ENCODE measurements at places on chromosomes 3 and 15.

DNA sequence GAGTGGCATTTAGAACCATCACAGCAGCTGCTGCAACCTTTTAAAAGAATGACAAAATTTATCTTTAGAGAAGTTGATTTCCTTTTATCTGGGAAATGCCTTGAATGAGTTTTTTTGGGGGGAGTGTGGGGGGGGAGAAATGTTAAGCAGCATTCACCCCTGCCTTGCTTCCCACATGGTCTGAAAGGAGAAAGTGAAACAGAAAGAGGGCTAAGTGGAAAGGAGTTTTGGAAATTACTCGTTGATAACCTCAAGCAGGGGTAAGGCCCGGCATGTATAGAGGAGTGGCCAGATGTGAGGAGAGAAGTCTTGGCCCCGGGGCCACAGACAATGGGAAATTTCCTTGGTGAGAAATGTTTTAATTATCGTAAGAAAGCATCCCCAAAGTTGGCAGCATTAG is 23.5 kb downstream of the B3GALNT1 start:
- DNase-seq = no peak

DNA sequence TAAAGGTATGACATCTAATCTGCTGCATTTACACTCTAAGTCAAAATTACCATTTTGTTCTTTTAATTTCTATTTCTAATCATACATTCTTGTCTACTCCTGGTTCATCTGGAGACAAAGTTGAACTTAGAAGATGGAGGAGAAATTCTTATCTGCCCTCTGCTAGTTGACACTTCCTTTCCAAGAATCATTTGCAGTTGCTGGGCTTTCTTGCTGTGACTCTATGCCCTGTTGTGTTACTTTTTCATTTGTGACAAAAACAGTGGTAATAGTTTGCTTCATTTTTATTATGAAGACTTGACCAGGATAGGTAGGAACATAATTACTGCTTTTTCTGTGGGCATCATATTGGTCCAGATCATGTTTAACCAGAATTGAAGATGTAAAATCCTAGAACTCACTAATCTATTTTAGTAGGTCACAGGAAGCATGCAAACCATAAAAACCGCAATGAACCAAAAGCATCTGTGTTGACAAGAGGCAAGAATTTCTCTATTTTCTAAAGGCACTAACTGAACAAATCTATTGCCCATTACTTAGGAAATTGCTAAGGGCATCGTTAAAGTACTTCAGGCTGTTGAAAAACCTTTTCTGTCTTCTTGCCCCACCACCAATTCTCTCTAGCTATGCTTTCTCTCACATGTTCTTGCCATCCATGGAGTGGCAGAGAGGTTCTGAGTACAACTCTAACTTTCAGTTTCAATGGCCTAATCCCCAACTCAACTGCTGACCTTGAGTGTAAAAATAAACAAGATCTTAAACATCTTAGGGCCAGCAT is 4.2 kb upstream of the CCR2 start:
- DNase-seq = no peak

GRCh38 chr15:40392986-40393948 is 10.7 kb downstream of the KNSTRN start:
- no peak for DNase-seq

- DNase-seq = no peak
These were observed 64.8 kb upstream of the CLSTN2 start for GRCh38 chr3:139870000-139870675.

DNA sequence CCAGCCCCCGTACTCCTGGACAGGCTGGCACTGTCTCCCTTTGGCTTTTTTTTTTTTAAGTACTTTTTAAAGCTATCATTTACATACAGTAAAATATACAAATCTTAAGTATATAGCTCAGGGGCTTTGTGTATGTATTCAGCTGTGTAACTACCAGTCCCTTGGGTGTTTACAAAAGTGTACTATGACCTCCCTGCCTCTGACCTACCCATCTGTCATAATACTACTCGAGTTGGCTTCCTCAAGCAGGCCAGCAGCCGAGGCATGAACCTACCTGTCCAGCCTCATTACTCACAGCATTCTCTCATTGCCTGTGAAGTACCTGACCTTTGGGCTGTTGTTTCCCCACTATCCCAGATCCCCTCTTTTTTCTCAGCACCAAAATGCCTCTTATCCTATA is 33.2 kb downstream of the ABHD2 start:
- DNase-seq = no peak

GRCh38 chr15:84023636-84024035 is 211.9 kb upstream of the GOLGA6L4 start:
- DNase-seq = peak; percentile 13

- DNase-seq = no peak
These were observed 22.7 kb upstream of the PAQR5 start for GRCh38 chr15:69275933-69276560.

- no peak for DNase-seq
These were observed 135.1 kb upstream of the RASGRP1 start for GRCh38 chr15:38699633-38700230.

DNA sequence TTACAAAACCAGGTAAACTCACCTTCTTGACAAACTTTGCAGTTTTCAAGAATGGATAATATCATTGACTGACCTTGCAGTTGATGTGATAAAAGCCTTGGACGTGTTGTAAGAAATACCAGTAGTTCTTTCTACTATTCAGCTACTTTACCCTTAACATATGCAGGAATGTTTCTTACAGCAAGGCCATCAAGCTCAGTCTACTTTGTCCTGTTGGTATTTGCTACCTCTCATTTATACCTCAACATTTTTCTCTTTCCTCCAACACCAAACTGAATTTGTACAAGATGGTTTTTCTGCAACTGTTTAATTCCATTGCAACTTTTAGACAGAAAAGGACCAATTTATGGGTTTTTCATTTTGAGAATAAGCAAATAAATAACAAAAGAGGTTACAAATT is 147.4 kb upstream of the BCHE start:
- no peak for DNase-seq

GRCh38 chr3:129441215-129441614 is 1.2 kb downstream of the IFT122 start:
- no peak for DNase-seq

- DNase-seq = no peak
These were observed 99.7 kb upstream of the AGBL1 start for GRCh38 chr15:85979929-85980328.

- no peak for DNase-seq
These were observed 20.3 kb upstream of the MAP3K13 start for GRCh38 chr3:185342459-185343174.

DNA sequence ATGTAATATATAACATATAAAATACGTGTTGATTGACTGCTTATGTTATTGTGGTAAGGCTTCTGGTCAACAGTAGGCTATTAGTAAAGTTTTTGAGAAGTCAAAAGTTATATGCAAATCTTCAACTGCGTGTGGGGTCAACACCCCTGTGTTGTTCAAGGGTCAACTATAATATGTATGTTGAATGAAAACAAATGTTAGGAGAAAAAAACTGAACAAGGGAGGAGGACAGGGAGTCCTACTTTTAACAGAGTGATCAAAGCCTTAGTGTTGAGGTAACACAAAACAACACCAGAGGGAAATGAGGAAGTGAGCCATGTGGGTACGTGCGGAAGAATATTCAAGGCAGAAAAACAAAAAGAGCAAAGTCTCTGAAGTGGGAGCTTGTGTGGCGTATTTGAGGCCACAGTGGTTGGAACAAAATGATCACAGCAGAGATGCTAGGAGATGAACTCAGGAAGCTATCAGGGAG is 62.5 kb downstream of the SFMBT1 start:
- no peak for DNase-seq

- DNase-seq = peak; percentile 44
These were observed at the start of gene ZNF660 for GRCh38 chr3:44584646-44585501. ZNF660 (plus strand) TSS chr3:44584964; CDS start chr3:44594194, 9,230 bp downstream.

- peak; percentile 58 for DNase-seq
These were observed 107.1 kb upstream of the ICE2 start for GRCh38 chr15:60585743-60586708.

- no peak for DNase-seq
These were observed 901 bp upstream of the MANF start for GRCh38 chr3:51384055-51384725.

Data from stromal cell of bone marrow (primary cell).